Activated gamma-delta T cell (primary cell): ENCODE measurements at places on chromosomes 13 and 19.
A peak's percentile ranks its signal among the peaks of the same experiment; 100 is the strongest.

GRCh38 chr13:99265821-99266426 is 7.7 kb upstream of the GPR18 start:
- DNase-seq: no peak

GRCh38 chr13:77544355-77544754 is 8.8 kb downstream of the SCEL start:
- no peak for DNase-seq

- no peak for DNase-seq
Measured at GRCh38 chr13:98223741-98224140, 46.7 kb upstream of the RNF113B start.

DNA sequence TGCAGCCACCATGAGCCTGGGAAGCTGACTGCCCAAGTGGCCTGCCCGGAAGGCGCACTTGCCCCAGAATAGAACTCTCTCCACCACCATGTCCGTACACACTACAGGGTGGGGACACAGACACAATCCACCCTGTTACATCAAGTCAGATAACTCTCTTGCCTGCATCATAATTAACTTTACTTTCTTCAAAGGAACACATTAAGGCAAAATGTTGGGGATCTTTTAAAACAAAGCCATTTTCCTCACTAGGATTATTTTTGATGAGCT is 23.3 kb upstream of the VSTM2B start:
- DNase-seq: no peak

- no peak for DNase-seq
Measured at GRCh38 chr19:49713236-49713845, 22.4 kb downstream of the CPT1C start.

DNA sequence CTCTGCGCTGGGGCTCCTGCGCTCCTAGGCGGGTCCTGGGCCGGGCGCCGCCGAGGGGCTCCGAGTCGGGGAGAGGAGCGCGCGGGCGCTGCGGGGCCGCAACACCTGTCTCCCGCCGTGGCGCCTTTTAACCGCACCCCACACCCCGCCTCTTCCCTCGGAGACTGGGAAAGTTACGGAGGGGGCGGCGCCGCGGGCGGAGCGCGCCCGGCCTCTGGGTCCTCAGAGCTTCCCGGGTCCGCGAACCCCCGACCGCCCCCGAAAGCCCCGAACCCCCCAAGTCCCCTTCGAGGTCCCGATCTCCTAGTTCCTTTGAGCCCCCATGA is at the start of gene GJB2:
Gene GJB2 (minus strand): TSS at position 103 of the 326 bp plus-strand sequence. CDS start 3,357 bp downstream, outside the sequence.
- no peak for DNase-seq

GRCh38 chr13:80454245-80454644 is 113.3 kb upstream of the SPRY2 start:
- no peak for DNase-seq

DNA sequence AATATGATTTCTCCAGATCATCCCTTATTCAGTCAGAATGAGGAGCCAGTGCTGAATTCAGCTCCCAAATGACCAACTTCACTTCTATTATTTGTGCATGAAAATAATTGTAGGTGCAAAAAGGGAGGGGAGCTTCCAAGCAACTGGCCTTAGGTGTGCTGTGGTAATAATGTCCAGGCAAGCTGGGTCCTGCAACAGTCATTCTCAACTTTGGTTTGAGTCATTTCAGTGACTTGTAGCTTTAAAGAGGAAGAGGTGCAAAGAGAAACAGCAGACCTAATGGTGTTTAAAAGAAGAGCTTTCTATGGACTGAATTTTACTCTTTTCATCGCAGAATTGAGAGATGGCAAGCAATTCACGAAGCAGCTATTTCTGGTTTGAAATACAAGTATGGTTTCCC is 29.2 kb upstream of the FGF9 start:
- no peak for DNase-seq

DNA sequence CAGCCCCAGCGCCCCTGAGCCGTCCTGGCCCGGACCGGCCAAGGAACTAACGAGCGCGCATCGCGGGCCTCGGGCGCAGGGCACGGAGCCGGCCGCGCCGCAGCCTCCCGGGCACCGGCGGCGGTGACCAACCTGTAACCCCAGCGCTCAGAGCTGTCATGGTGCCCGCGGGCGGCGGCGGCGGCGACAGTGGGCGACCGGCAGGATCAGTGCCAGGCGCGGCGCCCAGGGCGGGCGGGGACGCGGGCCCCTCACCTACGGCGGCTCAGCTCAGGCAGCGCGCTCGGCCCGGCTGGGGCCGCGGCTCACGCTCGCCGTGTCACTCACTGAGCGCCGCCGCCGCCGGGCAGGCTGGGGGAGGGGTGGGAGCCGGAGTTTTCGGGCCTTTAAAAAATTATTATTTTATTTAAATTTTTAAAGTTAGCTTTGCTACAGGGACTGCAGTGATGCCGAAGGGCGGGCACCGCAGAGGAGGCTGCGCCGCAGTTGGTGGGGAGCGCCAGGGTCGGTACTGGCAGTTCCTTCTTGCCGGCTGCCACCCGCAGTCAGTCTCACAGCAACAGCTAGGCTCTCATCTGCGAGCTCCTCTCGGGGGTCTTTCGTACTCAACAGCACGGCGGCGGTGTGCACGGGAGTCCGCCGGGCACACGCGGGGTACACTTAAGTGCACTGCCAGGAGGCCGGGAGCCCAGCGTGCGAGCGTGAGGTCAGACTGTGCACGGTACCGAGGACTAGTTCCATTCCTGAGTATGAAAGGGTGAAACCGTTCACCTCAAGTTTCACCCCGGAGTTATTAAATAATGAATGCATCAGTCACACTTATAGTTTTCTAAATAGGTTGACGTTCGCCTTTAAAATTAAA is at the start of gene NALCN:
Gene NALCN (minus strand): TSS at position 328 of the 862 bp plus-strand sequence. CDS start 17,382 bp downstream, outside the sequence.
- DNase-seq: peak; percentile 13

DNA sequence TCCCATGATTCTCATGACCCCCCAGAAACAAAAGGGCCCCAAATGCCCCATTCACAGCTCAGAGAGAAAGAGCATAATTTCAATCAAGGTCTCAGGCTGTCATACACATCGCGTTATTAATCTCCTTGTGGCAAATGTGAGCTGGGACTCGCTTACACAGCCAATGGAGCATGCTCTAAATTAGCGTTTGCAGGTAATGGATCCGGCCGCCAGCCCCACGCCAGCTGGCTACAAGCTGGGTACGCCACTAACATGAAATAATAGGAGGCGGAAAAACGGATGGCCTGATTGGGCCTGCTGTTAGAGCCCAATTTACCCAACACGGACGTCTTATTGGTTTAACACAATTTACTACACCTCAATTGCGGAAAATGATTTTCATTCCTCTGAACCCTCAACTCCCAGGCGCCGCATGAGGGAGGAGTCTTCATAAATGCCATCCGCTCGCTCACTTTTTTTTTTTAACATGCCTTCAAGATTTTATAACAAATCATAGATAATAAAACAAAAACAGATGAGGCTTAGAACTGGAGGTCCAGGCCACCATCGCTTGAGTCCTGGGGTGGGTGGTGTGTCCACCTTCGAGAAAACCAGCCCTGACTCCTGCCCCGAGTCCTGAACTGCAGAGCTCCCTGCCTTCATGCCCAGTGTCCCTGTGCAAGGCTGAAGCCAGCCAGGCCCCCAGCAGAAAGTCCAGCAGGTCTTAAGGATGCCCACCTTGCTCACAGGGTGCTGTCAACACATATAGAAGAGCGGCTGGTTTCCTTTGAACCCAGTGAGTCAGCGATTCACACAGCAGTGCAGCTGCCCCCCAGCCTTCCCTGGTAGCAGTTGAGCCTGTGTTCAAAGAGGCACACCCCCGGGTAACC is 62.1 kb downstream of the PEPD start:
- no peak for DNase-seq

GRCh38 chr13:60509601-60510386 is 112.8 kb downstream of the TDRD3 start:
- DNase-seq: no peak

GRCh38 chr19:35785339-35785627 is 9.9 kb downstream of the ARHGAP33 start:
- DNase-seq: no peak

DNA sequence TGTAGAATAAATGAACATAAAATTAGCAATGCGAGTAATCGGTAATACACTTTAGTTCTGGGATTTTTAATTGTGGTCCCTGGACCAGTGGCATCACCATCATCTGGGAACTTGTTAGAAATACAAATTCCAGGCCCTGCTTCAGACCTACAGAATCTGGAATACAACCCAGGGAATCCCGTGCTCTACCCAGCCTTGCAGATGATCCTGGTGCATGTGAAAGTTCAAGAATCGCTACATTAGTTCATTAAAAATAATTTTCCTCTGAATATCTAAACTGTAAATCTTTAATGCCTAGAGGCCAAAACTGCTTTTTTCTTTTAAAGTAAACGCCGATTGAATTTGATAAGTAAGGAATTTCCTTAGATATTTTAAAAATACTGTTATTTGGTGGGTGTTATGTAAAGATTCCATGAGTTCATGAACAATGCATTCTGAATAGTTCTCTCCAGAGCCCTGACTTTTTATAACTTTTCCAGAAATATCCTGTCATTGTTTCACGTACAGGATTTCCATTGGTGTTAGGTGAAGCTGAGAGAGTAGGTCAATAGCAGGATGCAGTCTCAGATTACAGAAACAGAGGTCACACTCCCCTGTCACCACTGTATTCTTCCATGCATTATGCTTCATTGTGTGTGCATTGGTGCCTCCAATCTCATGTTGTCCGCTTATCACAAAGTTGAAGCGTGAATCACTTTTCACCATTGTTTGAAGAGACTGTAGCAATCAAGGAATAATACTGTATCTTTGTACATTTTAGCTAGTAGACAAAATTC is 596.5 kb upstream of the KLF12 start:
- no peak for DNase-seq

DNA sequence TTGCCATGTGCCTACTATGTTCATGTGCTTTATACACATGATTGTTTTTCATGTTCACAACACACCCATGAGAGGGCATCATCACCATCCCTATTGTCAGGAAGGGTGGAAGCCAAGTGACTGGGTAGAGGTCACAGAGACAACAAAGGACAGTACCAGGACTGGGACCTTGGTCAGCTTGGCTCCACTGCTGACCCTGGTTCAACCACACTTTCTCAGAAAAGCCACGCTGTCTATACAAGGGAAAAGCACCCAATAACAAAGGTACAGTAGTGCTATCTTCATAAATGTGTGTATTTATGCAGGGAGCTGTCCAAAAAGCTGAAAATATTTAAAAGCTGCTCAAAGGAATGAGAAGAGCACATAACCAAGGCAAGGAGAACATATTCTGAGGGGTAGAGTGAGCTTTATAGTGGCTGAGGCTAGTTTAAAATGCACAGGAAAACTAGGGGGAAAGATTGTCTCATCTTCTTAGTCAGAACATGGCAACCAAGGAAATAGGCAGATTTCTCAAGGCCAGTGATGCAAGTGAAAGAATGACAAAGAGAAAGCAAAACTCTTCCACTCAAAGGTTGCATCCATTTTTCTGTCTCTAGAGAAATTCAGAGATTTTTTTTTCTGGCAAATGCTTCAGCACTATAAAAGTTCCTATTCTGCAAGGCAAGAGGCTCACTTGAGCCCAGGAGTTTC is 415.0 kb downstream of the FOXO1 start:
- DNase-seq: no peak

- DNase-seq: no peak
Measured at GRCh38 chr13:103351035-103351828, 285.0 kb upstream of the SLC10A2 start.

DNA sequence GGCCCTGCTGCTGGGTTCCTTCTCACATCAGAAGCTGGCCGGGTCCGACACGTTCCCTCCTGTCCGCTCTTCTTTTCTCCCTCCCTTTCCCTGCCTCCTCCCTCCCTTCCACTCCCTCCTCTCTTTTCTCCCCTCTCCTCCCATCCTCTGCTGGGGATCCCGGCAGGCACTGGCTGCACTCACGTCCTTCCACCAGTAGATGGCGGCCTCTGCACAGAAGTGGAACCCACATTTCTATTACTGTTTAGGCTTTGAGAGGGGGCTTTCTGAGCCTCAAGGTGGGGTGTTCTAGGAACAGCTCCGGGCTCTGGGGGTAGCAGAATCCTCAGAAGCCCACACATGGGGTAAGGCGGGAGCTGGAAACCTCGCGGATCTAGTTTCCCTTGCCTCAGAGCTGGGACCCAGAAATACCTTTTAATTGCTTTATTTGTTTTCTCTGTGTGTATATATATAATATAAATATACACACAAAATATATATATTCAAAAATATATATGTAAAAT is 294.2 kb downstream of the ZNF536 start:
- DNase-seq: no peak

- DNase-seq: no peak
Measured at GRCh38 chr13:51769455-51770127, 34.4 kb downstream of the DHRS12 start.

DNA sequence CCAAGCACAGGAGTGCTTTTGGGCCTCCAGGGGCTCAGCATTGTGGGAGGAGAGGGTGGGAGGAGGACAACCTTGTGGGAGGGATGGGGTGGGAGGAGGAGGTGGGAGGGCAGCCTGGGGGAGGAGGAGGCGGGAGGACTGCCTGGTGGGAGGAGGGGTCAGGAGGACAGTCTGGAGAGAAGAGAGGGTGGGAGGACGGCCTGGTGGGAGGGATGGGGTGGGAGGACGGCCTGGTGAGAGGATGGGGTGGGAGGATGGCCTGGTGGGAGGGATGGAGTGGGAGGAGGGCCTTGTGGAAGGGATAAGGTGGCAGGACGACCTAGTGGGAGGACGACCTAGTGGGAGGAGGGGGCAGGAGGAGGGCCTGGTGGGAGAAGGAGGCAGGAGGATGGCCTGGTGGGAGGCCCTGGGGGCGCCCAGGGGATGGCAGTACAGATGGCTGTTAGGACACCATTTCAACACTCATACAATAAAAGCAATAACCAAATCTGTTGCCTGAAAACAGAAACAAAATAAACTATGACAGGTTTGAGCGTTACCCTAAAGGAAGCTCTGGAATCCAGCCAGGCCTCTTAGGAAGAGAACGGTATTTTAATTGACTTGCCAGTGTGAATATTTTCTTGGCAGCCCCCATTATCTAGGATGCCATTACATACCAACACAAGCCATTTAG is 63.7 kb downstream of the CRYL1 start:
- no peak for DNase-seq

GRCh38 chr13:110136660-110137585 is 170.0 kb downstream of the COL4A1 start:
- no peak for DNase-seq

GRCh38 chr13:53066411-53066810 is 37.8 kb downstream of the OLFM4 start:
- DNase-seq: no peak

GRCh38 chr13:24640752-24641151 is 39.5 kb upstream of the ATP12A start:
- no peak for DNase-seq

- no peak for DNase-seq
Measured at GRCh38 chr13:25267715-25268114, 19.6 kb downstream of the MTMR6 start.

GRCh38 chr19:5134691-5135090 is 165.8 kb downstream of the KDM4B start:
- DNase-seq: no peak

- DNase-seq: no peak
Measured at GRCh38 chr13:112765731-112766130, 75.9 kb downstream of the ATP11A start.

DNA sequence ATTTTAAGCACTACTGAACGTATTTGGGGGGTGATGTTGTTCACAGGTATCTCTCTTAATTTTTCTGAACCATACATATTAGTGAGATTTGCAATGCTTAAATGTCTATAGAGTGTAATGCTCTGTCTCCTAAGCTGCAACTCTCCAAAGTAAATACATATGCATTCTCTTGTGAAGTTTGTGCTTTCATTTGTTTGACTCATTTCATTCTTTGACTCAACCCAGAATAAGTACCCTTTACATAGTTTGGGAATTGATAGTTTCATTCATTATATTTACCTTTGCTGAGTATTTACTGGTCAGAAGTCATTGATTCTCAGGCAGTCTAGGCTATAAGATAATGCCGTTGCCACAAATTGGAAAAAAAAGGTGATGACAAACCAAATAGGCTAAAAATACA is 406.9 kb downstream of the FGF9 start:
- no peak for DNase-seq
